Effector memory CD4-positive, alpha-beta T cell (primary cell): ENCODE measurements at places on chromosomes 7 and 10.

DNA sequence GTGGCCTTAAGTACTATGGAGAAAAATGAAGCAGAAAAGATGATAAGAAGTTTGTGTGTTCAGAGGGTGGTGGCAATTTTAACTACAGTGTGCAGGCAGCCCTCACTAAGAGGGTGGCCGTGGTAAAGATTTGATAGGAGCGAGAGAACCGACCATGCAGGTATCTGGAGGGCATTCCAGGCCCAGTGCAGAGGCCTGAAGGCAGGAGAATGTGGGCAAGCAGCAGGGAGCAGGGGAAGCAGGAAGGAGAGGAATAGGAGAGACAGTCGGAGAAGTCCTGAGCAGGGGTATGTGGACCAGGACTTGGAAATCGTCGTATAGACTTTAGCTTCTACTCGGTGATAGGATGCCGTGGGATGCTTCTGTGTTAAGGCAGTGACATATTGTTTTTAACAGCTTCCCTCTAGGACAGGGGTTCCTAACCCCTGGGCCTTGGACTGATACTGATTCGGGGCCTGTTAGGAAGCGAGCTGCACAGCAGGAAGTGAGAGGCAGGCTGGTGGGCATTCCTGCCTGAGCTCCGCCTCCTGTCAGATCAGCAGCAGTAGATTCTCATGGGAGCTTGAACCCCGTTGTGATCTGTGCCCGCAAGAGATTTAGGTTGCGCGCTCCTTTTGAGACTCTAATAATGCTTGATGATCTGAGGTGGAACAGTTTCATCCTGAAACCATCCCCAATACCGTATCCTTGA is 227.2 kb downstream of the CCDC3 start:
- DNase-seq: no peak

- DNase-seq: no peak
Observed at GRCh38 chr7:35900651-35901050, 99.8 kb downstream of the SEPTIN7 start.

GRCh38 chr10:22850541-22850940 is 77.3 kb upstream of the ARMC3 start:
- DNase-seq: no peak

DNA sequence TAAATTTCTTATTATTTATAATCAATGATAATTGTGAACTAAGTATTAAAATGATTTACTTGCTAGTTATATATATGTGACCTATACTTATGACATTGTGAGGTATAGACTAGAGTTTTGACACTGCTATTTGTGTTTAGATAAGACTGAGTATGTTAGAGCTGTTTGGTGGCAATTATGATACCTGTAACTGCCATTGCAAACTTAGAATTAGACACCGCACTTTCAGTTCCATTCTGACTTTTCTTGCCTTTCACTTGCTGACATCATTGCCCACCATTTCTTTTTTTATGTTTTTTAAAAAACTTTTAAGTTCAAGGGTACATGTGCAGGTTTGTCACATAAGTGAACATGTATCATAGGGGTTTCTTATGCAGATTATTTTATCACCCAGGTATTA is 214.5 kb downstream of the MBL2 start:
- no peak for DNase-seq

- DNase-seq: no peak
Observed at GRCh38 chr7:31882187-31882586, 188.0 kb downstream of the PDE1C start.

DNA sequence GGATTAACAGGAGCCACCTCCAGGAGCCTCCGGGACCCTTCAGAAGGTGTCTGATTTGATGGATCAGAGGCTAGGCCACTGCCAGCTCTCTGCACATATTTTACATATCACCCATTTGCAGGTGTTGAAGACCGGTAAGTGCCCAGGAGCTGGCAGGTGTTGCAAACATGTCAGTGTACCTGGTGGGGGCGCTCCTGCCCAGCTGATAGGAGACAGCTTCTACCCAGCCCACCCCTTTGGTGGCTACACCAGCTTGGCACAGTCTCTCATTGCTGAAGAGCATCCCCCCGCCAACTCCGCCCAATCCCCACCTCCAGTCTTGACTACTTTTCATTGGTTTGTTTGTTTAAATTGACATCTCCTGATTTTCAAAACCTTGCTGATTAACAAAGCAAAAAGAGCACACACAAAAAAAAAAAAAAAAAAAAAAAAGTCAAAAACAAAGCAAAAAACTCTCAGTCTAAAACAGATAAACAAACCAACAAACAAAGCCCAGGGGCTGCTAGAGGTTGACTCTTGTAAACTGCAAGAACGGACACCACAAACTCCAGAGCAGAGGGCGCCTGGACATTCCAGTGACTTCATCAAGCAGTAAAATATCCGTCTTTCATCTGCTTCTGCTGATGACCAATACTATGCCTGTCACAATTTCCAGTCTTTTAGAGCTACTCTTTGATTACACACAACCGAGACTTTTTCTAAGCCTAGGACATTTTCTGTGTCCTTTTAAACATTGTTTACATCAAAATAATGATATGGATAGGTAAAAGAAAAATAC is 275.3 kb downstream of the NRG3 start:
- no peak for DNase-seq

DNA sequence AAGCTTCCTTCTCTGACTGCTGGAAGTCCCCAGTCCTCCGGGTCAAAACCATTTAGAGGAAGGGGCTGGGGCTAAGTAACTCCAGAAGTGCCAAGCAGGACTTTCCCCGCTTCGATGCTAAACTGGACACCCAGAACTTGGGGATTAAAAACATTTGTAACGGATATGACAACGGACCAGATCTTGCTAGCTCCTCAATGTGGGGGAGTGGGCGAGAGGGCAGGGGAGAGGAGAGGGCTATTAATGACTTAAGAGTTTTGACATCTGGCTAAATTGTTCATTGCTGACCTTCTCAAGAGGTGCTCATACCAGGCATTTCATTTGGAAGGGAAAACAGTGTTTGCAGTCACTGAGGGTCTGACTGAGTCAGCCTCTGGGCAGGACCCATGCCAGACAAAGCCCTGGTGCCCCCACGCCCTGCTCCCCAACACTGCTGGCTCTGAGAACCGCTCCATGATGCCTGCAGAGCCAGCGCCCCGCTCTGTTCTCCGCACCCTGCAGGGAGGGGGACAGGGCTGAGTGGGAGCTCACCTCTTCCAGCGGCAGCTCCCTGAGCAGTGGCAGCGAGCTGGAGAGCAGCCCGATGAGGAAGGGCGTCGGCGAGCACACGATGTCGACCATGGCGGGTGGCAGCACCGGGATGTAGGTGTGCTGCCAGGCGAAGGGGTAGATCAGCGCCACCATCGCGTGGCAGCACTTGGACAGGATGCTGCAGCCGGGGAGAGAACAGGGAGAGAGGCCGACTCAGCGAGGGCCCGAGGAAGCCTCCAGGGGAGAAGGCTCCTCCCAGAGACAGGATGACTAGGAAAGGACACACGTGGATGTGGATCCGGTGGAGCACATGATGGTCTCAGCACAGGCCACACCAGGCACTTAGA is 47.7 kb upstream of the MKRN1 start:
- no peak for DNase-seq

- DNase-seq: no peak
Observed at GRCh38 chr7:102874966-102875365, 37.8 kb upstream of the LRRC17 start.

DNA sequence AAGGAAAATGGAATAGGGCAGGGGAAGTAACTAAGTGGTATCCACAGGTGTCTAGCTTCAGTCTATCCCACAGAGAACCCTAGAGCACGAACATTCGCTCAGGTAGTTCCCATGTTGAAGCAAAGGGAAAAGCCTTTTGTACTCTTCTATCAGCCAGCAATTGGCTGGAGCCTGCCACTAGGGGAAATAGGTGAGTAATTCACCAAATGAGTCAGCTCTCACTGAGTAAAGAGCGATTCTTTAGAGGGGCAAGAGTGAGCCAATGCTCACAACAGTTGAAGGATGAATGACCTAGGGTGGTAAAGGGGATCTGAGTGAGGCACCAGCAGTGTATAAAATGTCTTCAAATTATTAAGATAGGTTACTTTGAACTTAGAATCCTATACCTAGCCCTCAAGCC is 94.1 kb upstream of the ZNF800 start:
- no peak for DNase-seq

GRCh38 chr10:90180886-90181691 is 479.7 kb downstream of the KIF20B start:
- DNase-seq: no peak

DNA sequence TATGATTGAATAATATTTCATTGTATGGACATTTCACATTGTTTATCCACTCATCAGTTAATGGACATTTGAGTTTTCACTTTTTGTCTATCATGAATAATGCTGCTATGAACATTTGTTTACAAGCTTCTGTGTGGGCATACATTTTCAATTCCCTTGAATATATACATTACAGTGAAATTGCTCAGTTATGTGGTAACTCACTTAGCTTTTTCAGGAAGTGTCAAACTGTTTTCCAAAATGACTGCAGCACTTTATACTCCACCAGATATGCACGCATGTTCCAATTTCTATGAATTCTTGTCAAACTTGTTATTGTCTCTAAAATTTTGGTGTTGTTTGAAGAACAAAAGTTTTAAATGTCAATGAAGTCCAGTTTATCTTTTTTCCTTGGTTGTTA is 401.2 kb downstream of the THSD7A start:
- no peak for DNase-seq

DNA sequence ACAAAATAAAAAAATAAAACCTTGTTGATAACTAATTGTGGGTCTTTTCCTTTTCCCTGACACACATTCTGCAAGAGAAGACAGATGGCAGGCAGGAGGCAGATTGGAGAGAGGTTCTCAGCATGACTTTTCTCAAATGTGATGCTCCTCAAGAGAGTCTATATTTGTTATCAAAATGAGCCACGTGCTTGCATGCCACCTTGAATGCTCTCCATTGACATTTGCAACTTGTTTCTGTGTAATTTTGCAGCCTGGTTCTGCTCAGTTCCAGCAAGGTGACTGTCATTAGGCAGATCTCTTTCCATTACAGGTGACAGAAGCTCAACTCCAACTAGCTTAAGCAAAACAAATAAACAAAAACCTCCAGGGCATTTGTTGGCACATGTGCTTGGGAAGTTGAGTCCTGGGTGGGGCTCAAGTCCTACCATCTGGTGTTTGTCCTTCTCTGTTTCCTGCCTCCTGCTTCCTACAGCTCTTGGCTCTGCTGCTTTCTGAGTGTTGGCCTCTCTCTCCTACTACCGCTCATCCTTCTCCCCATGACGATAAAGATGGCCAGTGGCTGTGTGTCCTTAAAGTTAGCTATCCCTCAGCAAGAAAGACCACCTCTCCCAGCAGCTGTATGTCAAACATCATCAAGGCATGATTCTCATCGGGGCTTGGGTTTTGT is 56.7 kb downstream of the GRK5 start:
- DNase-seq: no peak

DNA sequence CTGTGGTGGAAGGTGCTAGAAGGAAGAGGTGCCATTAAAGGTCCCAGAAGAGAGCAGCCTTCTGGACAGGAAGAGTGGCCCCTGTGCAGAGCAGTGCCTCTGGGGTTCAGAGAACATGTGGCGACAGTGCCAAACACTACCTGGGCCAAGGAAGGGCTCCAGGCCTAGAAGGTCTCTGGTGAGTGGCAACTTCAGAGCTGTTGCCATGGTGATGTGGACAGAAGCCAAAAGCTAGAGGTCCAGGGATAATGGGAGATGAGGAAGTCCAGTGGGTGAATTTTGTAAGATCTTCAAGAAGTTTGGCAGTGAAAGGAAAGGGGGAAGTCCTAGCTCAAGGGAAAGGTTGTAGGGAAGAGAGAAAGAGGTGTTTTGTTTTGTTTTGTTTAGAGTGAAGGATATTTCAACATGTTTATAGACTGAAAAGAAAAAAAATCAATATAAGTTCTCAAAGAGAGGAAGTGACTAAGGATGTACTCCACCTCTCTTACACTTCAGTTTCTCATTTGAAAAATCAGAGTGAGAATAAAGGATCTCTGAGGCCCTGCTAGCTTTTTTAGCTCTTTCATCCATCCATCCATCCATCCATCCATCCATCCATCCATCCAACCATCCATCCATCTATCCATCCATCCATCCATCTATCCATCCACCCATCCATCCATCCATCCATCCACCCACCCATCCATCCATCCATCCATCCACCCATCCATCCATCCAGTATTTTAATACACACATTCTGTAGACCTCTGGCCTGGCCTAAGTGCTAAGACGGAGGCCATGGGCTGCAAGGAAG is 77.1 kb upstream of the DUSP5 start:
- no peak for DNase-seq

- DNase-seq: no peak
Observed at GRCh38 chr10:36114141-36114540, 472.0 kb upstream of the FZD8 start.

DNA sequence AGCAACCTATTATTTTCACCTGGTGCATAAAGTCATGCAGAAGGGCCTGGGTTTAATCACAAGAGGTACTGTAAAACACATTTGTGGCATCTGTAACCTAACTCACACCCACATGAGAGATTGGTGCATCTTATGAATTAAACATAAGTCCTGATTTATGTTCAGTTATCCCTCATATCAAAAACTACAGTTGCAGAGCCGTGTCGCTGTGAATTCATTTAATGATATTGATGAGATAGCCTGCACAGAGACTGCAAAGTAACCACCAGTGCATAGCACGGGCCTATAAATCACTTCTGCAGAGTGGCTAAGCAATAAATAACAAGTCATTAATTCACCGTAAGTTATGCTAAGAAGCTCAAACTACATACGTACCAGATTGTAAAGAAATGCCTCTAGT is 178.2 kb downstream of the RELN start:
- DNase-seq: no peak

- DNase-seq: no peak
Observed at GRCh38 chr7:28054531-28055160, 125.9 kb downstream of the JAZF1 start.

DNA sequence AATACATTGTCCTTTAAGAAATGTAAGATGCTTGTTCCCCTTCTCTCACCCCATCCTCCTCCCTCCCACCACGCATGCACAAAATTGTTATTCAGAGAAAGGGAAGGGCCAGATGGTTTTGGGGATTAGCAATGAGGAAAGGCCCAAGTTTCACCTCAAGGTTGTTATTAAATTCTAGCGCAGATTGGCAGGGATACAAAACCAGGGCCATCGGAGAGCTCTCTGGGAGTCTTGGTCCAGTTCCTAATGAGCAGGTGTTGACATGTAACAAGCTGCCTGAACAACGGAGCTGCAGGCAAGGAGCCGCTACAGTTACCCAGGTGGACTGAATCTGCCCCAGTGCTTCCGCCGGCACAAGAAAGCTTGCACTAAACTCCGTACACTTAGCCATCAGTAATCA is 9.7 kb upstream of the ANK3 start:
- DNase-seq: no peak

- DNase-seq: no peak
Observed at GRCh38 chr10:110436554-110437350, 61.0 kb upstream of the DUSP5 start.

- no peak for DNase-seq
Observed at GRCh38 chr7:142380069-142380468, 122.2 kb upstream of the PRSS58 start.

DNA sequence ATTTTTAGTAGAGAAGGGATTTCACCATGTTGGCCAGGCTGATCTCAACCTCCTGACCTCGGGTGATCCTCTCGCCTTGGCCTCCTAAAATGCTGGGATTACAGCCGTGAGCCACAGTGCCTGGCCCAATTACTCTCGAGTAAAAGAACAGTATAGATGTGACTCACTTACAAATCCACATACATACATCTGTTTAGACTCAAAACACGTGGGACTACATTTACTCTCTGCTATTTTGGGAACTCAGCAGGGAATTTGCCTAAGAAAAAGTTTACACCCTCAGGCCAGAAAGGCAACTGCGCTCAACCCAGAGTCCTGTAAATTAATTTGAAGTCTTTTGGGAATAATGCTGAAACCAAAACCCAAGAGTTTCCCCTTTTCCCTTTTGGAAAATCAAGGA is 289.7 kb downstream of the KLF6 start:
- DNase-seq: no peak
